ENCODE measurements at places on chromosomes 12 and 14. TPM values are rescaled to one million over a fixed set of nuclear protein-coding genes. Genes with fewer than 3 reads are reported as not detected.

DNA sequence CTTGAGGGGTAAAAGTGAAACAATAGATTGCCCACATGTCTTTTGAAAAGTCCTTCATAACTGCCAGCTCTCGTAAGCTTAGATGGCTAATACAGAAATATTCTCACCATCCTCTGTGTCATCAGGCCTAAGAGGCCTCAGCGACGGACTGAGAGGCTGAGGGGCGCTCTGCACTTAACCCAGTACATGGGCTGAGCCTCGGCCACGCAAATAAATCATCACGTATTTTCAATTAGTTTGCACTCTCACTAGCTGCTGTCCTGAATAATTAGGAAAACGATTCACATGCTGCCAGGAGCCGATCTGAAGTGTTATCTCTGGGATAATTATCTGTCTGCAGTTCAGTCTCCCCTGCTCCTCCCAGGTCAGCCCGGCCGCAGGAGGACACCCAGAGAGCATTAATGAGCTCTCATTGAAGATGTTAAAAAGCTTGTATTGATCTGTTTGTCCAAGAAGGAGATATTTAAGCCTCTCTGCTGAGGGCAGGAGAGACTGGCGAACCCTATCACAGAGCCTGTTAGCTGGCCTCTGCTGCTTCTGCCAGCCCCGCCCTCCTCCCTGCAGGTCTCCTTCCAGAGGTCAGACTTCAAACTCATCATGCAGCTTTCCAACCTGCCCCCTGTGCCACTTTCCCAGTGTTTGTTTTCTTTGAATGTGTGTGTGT lies 1051.3 kb downstream of the VRK1 start:
- H3K4me1 ChIP-seq, result no peaks in the 10 kb centered on the region
- H3K36me3 ChIP-seq, result no peaks in the 10 kb centered on the region
- H3K4me3 ChIP-seq, result no peak overlapping the region
- H3K27me3 ChIP-seq, result peaks cover 2% of the 10 kb centered on the region

GRCh38 chr14:55847766-55848165 lies 267.8 kb downstream of the KTN1 start:
- H3K27me3 ChIP-seq, result no peaks in the 10 kb centered on the region
- no peak overlapping the region for H3K27ac ChIP-seq
- H3K4me3 ChIP-seq, result no peak overlapping the region
- no peaks in the 10 kb centered on the region for H3K4me1 ChIP-seq

DNA sequence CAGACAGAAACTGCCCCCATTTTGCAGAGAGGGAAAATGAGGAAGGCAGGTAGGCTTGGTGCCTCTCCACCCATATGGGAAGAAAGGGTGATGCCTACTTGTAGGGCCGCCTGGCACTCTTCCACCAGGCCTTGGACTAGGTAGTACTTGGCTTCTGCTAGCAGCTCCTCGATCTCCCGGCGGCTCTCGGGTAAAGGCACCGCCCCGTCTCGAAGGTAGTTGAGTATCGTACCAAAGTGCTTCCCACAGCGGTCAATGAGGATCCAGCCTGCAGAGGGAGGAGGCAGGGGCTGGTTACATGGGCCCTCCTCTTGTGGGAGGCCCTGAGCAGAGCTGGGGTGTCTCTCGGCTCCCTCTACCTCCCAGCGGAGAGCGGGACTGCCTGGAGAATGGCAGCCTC lies 16.6 kb downstream of the KCTD10 start:
- no peak for DNase-seq
- peak overlapping the region; percentile 89 for H3K27ac ChIP-seq
- H3K4me1 ChIP-seq, result peaks cover 48% of the 10 kb centered on the region
- no peaks in the 10 kb centered on the region for H3K27me3 ChIP-seq
- H3K4me3 ChIP-seq, result no peak overlapping the region

The RD3L gene
- total RNA-seq, result not detected

The CMTM5 gene
- not detected for total RNA-seq

GRCh38 chr12:117863002-117863709 lies 105.6 kb downstream of the KSR2 start:
- H3K36me3 ChIP-seq, result no peaks in the 10 kb centered on the region
- H3K27ac ChIP-seq, result no peak overlapping the region
- H3K4me1 ChIP-seq, result no peaks in the 10 kb centered on the region
- no peak for DNase-seq

- no peak for DNase-seq
- H3K4me3 ChIP-seq, result no peak overlapping the region
- H3K4me1 ChIP-seq, result no peaks in the 10 kb centered on the region
- H3K27ac ChIP-seq, result no peak overlapping the region
These were observed 3.5 kb downstream of the PKP2 start for GRCh38 chr12:32893043-32893442.

The SPIC gene
- 0.32 TPM for total RNA-seq

- DNase-seq, result no peak
- no peaks in the 10 kb centered on the region for H3K27me3 ChIP-seq
- peaks cover 12% of the 10 kb centered on the region for H3K36me3 ChIP-seq
- H3K27ac ChIP-seq, result no peak overlapping the region
These were observed 18.4 kb upstream of the TRIP11 start for GRCh38 chr14:92058006-92058917.

DNA sequence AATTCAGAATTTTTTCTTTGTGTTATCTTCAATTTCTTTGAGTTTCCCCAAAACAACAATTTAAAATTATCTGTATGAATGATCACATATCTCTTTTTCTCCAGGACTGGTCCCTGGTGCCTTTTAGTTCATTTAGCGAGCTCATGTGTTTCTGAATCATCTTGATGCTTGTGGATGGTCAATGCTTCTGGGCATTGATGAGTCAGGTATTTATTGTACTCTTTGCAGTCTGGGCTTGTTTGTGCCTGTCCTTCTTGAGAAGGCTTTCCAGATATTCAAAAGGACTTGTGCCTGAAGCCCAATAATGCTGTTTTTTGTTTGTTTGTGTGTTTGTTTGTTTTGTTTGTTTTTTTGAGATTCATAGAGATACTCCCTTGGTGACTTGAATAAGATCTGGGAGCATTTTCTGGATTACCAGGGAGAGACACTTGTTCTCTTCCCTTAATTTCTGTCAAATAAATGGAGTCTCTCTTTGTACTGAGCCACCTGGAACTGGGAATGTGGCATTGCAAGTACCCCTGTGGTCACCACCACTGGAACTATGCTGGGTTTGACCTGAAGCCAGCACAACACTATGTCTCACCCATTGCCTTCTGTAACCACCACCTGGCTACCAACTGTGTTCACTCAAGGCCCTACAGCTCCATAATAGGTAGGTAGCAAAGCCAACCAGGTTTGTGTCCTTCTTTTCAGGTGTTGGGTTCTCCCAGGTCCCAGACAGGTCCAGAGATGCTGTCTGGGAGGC lies 56.3 kb downstream of the SLC6A15 start:
- no peak overlapping the region for H3K4me3 ChIP-seq
- H3K27me3 ChIP-seq, result no peaks in the 10 kb centered on the region
- H3K36me3 ChIP-seq, result no peaks in the 10 kb centered on the region
- no peak overlapping the region for H3K27ac ChIP-seq

The SSPN gene
- 45.4 TPM for total RNA-seq

DNA sequence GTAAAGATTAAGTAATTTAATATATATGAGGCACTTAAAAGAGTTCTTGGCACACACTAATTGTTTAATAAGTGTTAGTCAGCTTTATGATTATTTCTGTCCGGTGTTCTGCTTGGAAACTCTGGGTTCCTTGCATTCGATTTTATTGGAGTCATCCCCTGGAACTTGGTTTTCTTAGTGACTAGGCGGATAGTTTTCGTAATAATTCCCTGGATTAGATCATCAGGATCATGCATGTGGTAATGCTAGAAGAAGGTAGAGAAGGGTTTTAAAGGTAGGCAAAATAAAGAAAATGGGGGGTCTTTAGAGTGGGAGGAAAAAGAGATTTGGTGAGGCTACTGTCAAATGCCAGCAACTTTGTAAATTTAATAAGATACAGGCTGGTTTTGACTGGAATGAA lies 88.4 kb downstream of the MYF5 start:
- H3K27me3 ChIP-seq, result no peaks in the 10 kb centered on the region
- H3K4me1 ChIP-seq, result no peaks in the 10 kb centered on the region
- no peak overlapping the region for H3K4me3 ChIP-seq
- no peak for DNase-seq
- no peak overlapping the region for H3K27ac ChIP-seq

- H3K4me1 ChIP-seq, result no peaks in the 10 kb centered on the region
- DNase-seq, result no peak
- H3K4me3 ChIP-seq, result no peak overlapping the region
- no peak overlapping the region for H3K27ac ChIP-seq
- no peaks in the 10 kb centered on the region for H3K27me3 ChIP-seq
These were observed 7.8 kb downstream of the RNASE1 start for GRCh38 chr14:20794644-20795369.

The GYS2 gene
- not detected for total RNA-seq

All from psoas muscle (tissue), 8 donors.